ENCODE measurements at places on chromosomes 1 and 21.

DNA sequence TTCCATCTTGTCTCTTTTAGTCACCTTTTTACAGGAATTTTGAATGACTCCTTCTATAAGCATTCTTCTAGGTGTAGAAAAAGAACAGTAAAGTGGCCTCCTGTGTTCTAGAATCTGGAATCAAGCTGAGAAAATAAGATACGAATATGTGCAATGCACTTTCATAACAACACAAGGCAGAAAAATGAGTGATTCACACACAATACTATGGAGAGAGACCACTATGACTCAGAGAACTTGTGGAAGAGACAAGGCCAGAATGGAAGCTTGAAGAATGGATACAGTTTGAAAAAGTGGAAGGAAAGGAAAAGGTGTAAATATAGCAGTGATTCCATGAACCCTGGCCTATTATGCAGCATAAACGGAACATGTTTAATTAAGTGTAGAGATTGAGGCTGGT, 57.1 kb upstream of the SAMSN1 start:
- no peak for DNase-seq

GRCh38 chr1:188027613-188028012, 1198.9 kb downstream of the PLA2G4A start:
- DNase-seq = no peak

DNA sequence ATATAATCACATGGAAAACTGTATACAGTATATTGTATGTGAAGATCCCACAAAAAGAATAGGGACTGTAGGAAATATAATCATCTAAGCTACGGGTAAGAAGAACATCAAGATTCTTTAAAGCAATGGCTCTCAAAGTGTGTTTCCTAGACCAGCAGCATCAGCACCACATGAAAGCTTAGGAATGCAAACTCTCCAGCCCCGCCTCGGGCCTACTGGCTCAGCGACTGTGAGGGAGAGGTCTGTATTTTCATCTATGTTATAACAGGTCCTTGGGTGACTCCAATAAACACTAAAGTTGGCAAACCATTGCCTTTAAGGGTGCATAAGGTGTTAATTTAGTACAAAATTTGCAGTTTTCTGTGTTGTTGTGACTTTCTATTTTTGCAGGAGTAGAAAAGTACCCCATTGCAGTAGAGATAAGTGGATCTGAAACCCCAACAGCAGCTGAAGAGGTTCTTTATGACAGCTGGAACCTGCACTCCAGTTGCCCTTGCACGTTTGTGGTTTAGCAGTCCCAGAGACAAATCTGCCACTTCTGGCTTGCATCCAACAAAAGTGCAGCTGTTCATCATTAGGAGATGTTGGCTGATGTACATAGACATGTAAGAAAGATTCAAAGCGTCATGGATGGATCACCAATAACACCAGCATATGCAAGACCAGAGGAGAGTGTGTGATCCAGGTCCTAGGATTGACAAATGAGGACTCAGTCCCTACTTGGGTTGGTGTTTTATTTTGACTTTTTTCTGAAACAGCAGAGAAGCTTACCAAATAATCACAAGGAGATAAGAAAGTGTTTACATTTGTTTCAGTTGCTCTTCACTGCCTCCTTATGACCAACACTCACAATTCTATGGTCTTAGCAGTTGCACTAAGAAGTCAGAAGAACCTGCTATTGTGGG, 15.9 kb upstream of the IFNAR1 start:
- DNase-seq = no peak

DNA sequence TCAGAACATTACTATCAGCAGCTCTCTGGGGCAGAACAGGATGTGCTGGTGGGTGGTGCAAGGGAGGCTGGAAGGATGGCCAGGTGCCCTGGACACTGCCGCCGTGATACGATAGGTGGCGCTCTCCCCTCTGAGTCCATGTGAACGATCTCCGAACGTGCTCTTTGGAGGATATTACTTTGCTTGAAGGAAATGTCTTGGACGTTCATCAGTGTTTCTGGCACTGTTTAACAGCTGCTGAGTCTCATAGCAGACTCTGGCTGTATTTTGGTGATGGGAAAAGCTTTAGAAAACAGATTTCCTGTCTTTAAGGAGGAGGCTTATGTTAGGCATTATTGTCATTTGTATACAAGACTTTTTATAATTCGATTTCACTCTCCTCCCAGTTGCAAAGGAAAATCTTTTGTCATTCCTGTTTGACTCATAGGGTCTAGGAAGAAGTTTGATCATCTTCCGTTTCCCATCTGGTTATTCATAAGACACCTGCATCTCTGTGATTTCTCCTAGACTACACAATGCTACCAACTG, 386.2 kb upstream of the ADGRL2 start:
- no peak for DNase-seq

DNA sequence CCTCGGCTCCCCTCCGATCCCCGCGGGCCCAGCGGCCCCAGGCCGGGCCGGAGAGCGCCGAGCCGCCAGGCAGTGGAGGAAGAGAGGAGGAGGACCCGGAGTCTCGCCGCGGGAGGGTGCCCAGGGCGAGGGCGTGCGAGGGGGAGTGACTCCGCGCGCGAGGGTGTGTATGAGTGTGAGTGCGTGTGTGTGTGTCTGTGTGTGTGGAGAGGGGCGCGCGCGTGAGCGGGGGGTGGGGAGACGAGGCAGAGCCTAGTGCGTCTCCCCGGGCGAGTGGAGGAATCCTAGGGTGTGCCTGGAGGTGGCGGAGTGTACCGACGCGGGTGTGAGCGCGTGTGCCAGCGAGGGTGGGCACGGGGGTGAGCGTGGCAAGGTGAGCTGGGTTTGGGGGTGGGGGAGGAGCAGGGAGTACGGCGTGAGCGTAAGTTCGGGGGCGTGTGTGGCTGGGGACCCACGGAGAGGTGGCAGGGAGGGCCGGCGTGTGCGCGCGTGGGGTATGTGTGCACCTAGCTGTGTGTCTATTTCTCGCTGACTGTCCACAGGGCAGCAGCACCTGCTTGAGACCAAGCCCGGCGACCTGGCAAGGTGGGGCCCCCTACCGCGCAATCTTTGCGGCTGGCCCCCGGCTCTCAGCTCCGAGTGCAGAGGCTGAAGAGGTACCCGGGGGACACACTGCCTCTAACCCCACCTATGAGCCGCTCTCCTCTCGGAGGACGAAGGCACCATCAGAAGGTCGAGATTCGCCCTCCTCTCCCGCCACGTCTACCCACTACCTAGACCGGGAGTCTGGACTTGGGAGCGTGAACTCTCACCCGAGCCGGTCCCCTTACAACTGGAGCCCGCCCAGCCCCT, 784 bp upstream of the KCND3 start:
- DNase-seq = no peak

DNA sequence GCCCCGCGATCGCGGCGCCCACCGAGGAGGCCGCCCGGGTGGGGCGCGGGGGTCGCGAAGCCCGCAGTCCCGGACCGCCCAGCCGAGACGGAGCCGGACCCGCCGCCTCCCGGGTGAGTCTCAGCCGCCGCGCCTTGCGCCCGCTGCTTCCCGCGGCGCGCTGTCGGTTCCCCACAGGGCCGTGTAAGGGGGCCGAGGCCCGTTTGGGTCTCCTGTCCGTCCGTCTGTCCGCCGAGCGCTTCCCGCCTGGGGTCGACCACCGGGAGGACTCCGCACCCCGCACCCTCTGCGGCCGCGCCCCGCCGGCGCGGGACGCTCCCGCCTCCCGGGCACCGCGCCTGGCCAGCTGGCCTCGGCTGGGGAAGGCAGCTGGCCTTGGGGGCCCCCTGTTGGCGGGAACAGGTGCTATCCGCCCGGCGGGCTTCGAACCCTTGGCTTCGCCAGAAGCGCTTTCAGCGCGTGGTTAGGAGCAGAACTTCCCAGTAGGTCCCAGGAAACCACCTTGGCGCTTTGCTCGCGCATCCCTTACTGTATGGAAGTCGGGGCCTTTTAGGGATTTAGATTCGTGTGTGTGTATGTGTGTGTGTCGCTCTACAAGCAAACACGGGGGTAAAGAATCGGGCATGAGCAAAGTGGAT, 414 bp downstream of the TMEM51 start:
- DNase-seq = no peak

GRCh38 chr1:29810121-29811120, 574.1 kb downstream of the PTPRU start:
- DNase-seq = no peak

DNA sequence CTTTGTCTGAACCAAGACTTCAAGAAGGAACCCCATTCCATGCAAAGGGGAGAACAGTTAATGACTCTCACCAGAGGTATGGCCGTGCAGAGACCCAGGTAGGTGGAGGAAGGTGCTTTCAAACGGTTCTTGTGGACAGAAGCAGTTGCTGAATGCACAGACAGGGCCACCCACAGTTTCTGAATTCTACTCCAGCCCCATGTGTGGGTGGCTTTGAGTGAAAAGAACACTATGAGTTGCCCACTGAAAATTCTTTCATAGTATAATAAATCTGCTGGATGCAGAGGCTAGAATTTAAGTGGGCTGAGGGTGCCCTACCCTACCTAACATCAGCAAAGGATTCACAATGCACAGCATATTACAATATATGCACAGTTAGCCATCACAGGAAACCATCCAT, 7.2 kb upstream of the CCDC185 start:
- no peak for DNase-seq

GRCh38 chr1:239084459-239085080, 301.8 kb upstream of the CHRM3 start:
- no peak for DNase-seq

- DNase-seq = no peak
Measured at GRCh38 chr1:248393050-248393449, 9.8 kb upstream of the OR2T1 start.

DNA sequence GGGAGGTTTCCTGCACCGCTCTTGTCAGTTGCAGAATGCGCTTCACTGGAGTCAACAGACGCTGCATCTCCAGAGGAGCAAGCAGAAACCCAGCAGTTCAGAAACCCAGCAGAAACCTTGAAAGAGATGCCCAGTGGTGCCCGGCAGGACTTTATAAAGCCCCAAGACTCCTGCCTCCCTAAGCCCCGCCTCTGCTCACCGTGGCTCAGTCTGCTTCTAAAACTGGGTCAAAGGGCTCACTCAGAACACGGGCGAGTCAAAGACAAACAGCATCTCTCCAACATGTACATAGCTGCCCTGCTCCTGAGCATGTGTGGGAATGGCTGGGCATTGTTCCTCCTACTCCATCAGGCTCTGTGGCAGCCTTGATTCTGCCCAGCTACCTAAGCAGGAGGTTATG, at the start of gene HMGCS2:
Gene HMGCS2 (minus strand): TSS at position 128 of the 400 bp plus-strand sequence. CDS start 61 bp downstream, at position 67.
- no peak for DNase-seq

- DNase-seq = no peak
Measured at GRCh38 chr1:46747683-46748288, 28.9 kb upstream of the EFCAB14 start.

GRCh38 chr1:230498704-230499103, 72.6 kb upstream of the PGBD5 start:
- DNase-seq = no peak
